AG08395 (cell line): ENCODE measurements at places on chromosomes 16 and 17.
A peak's percentile ranks its signal among the peaks of the same experiment; 100 is the strongest.

- no peak for DNase-seq
Measured at GRCh38 chr16:87138316-87138715, 178.9 kb downstream of the C16orf95 start.

DNA sequence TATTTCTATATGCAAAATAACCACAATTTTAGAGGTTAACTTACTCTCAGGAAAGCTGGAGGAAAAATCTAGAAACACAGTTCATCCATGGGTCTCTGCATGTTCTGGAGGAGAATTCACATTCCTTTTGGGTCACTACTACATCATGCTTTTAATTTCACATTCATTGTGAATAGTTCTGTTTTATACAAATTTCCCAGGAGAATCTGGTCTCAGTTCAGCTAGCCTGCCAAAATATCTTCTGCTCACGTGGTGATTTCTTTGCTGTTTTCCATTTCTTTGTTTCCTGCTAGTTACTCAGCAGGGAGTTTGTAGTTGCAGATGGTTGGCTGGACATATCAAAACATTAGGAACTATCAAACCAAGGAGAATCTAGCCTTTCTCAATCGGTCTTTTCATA lies at the start of gene ABCA9:
Gene ABCA9, minus strand, starts transcription at position 106 of the 400 bp plus-strand sequence. CDS start 9,801 bp downstream, outside the sequence.
- DNase-seq, result peak; percentile 73

DNA sequence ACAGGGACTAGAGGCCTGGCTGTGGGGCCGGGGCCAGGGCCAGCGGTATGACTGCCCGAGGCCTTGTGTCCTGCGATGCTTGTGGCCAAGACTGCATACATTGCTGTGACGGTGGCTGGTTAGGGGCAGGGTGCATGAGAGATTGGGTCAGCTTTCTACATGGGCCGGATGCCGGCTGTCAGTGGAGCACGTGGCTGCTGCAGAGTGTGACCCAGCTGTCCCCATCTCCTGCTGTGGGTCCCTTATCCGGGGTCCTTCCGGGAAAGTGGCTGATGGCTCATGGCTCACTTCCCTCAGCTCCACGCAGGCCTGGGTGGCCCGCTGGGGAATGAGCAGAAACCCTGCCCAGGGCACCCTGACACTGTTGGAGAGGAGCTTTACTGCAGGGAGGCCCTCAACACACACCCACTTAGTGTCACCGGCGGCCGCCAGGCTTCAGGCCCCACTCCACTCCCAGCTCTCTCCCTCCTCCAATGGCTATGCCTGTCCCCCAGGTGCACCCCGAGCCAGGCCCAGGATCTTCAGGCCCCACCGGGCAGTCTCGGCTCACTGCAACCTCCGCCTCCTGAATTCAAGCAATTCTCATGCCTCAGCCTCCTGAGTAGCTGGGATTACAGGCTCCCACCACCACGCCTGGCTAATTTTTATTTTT lies 808 bp upstream of the RGS11 start:
- DNase-seq, result no peak

GRCh38 chr16:70685938-70686375 lies at the start of gene MTSS2:
Gene MTSS2 (minus strand): TSS chr16:70686053. CDS start chr16:70685791, 262 bp downstream.
- DNase-seq, result peak; percentile 93

GRCh38 chr17:64418506-64419339 lies 28.1 kb upstream of the PECAM1 start:
- peak; percentile 77 for DNase-seq

GRCh38 chr17:77857613-77858012 lies 100.9 kb upstream of the TNRC6C start:
- no peak for DNase-seq

GRCh38 chr17:17165666-17166308 lies 40.3 kb downstream of the PLD6 start:
- no peak for DNase-seq

DNA sequence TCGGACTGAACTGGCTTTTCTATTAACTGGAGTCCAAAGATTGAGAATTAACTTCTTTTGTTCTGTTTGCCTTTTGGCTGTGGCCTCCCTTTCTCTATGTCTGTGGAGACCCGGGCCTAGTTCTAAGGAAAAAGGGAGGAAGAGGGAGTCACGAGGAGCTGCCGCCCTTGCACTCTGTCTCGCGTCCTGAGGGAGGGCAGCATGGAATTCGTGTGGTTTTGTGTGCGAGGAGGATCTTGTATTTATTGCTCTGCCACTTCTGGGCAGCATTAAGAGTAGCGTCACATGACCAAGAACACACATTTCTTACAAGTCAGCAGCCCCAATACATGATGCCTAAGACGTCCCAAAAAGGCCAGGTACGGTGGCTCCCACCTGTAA lies 23.6 kb downstream of the METTL22 start:
- no peak for DNase-seq

DNA sequence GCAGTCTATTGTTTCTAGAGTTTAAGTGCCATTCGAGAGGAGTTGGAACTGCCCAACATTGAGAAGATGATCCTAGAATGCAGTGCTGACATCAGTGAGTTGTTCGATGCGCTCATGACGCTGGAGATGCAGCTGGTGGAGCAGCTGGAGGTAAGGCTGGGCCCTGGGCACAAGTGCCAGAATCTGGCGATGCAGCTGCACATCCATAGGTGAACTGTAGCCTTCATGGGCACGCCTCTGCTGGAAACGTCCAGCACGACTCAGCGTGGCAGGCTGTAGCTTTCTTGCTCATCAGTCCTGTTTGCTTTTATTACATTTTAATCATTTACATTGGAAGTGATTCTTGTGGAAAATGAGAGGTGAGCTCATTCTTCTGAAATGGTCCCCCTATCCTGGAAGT lies 31.7 kb downstream of the DRC3 start:
- DNase-seq, result no peak

- DNase-seq, result no peak
Measured at GRCh38 chr16:88276591-88276990, 106.2 kb upstream of the ZNF469 start.

- DNase-seq, result no peak
Measured at GRCh38 chr17:80546267-80546666, 1.6 kb downstream of the RPTOR start.

GRCh38 chr17:54347495-54347894 lies 524.8 kb downstream of the KIF2B start:
- DNase-seq, result no peak

DNA sequence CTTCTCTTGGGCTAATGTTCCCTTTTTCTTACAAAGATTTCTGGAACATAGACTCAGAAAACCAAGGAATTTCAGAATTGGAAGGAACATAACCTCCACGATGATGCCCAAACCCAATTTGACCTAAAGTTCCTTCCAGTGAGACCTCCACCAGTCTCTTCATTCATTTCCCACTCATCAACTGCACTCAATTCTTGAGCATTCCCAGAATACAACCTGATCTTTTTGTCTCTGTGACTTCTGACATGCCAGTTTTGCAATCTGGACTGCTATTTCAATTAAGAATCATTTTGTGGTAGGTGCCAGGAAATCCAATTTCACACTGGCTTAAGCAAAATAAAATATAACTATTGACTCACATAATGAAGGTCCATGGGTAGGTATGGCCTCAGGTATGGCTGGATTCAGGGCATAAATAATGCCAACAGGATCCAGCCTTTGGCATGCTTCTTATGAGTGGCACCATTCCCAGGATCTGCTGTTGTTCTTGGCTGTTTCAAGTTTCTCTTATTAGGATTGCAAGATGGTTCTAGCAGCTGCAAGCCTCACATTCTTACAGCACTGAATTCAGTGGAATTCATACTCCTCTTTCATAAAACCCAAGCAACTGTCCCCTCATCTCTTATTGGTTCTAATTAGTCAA lies 184.3 kb downstream of the HS3ST4 start:
- DNase-seq, result no peak
